ENCODE measurements at places on chromosomes 1 and 21. TPM values are rescaled to one million over a fixed set of nuclear protein-coding genes. Genes with fewer than 3 reads are reported as not detected.
A peak's percentile ranks its signal among the peaks of the same experiment; 100 is the strongest.

- DNase-seq: peak; percentile 28
Observed at GRCh38 chr1:221188458-221188857, 309.2 kb downstream of the HLX start.

DNA sequence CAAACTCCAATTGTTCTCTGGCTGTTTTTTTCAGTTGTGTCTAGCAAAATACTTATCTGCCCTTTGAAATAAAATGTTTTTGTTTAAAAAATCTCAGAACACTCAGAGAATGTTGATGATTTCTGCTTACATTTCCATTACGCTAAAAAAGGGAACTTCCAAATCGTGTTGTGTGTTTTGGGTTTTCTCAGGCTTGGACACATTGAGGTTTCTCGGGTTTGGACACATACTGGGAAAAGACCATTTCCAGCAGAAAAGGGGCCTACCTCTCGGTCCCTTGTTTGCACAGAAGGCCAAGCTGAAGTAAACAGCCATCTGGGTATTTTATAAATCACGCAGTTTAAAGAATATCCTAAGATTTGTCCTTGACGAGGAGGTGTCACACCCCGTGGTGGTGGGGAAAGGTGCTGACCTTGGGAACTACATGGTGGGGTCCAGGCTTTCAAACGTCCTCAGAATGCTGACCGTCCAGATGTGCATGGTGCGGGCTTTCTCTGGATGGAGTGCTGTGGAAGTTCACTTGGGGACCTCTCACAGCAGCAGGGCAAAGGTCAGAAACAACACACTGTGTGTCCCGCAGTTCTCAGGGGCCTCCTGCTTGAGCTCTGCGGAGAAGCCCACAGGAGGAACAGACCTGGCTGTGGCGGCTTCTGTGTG, 67.8 kb downstream of the SLC37A1 start:
- DNase-seq: no peak

DNA sequence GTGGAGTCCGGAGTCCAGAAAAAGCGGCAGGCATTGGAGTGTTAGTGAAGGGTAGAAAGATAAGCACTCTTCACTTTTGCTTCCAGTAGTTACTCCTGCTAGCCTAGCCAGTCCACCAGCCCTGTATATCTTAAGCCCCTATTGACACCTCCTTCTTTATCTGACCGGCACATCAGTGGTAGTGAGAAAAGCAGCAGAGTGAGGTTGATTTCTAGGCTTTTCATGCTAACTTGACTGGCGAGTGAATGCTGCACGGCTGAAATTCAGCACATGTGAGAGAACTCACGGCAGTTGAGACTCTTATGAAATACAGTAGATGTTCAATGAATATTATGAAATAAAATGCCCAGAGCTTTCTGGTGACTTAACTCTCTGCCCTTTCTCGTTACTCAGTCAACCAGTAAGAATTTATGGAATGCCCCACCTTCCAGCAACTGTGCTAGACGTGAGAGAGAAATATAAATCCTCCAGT, 128.2 kb downstream of the CACHD1 start:
- no peak for DNase-seq

DNA sequence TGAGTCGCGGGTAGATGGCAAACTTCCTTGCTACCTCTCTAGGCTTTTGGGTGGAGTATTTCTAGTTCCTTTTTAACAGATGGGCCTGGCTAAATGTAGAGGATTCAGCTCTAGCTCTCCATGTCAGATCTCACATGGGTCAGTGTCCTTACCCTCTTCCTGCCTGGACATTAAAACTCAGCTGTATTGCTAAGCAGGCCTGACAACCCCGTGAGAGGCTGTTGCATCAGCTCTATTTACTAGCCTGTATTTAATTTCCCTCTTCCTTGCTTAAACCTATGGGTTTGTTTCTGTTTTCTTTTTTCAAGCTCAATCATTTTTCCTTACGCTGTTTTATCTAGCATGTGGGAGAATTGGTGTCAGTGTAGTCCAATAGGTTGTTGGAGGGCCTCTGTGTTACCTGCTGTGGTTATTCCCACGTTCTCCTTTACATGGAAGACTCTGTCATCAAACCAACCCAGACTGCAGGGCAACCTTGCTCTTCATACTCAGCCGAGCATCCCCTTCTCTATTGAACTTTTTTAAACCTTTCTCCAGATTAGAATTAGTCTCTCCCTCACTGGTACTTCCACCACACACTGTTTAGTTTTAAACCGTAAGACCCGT, 79.5 kb upstream of the BACH1 start:
- DNase-seq: peak; percentile 29

Gene SFN
- total RNA-seq: not detected

GRCh38 chr1:199279067-199279466, 640.2 kb downstream of the PTPRC start:
- peak; percentile 83 for DNase-seq

GRCh38 chr1:201562659-201563405, 23.9 kb downstream of the NAV1 start:
- DNase-seq: peak; percentile 93

Gene SYCP1
- total RNA-seq: not detected

GRCh38 chr1:161731981-161732718, 10.8 kb downstream of the FCRLB start:
- no peak for DNase-seq

Gene BARHL2
- total RNA-seq: not detected

DNA sequence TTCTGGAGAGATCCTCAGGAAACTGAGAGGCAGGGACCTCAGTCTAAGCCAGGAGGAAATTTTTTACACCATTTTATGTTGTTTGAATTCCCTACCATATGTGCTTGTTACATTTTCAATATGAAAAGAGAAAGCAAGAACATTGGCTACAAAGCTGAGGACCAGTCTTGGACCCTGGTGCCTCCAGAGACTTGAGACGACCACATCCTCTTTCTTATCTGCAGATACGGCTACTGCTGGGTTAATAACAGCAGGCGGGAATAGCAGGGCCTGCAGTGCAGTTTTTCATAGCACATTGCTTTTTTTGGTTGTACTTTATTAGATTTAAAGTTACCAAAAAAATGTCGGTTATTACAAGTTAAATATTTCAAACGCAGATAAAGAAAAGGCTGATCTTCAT, 3.9 kb downstream of the KDM4A start:
- no peak for DNase-seq

GRCh38 chr21:34037009-34037795, 36.2 kb upstream of the MRPS6 start:
- peak; percentile 58 for DNase-seq

DNA sequence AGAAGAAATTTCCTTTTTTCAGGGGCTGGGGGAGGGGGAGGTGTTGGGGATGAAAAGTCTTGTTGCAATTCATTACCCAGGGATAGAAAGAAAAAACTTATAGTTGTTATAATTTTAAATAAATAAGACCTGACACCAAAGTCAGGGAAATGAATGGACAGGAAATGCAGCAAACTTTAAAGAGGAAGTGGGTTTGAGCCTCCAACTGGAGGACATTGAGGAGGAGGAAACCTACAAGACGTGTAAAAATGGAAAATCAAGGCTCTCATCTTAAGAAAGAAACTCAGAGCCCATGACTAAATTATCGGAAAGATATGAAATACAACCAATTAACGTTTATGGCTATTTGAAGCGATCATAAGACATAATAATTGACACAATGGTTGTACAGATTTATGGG, 54.4 kb downstream of the NIBAN1 start:
- DNase-seq: no peak

Gene ASCL5
- total RNA-seq: not detected

Gene WDR64
- not detected for total RNA-seq

Gene FPGT
- total RNA-seq: 7.7 TPM

DNA sequence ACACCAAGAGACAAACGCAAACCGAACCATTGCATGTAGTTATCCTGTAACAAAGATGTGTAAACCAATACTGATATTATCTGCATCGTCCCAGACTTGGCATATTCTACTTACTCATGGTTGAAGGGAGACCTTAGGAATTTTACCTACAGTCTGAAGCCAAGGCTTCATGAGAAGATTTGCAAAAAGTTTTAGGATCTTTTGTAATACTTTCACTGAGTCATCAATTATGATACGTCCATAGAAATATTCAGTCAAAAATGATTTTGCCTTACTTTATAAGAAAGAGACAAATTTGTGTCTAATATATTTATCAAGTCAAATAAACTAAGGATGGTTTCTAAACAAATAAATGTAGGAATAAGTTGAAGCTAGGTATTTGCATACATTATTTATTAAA, 1176.1 kb upstream of the ADGRL2 start:
- no peak for DNase-seq

DNA sequence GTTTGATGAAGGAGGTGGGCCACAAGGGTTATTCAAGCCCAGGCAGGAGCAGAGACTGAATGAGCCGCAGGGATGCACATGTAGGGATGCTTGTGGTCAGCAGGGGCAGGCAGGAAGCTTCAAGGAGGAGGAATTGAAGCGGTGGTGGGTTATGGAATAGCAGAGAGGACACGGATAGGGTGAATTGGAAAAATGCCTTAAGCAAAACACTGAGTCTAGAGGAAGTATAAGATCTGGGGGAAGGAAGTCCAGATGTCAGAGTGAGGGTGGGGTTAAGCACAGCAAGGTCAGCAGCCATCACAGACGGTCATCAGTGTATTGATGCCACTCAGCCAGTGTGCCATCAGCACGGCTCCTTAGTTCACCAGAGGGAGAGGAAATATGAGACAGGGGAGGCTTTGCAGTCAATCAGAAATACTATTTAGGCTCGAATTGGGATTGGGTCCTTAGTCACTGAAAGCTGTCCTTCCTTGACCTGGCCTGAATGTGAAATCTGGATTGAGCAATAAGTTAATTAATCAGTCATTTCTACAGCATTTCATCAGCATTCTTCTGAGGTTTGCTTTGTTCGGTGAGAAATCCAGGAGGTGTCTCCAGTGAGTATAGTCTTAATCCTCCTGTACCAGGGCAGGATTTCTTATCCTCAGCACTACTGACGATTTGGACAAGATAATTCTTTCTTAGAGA, 6.0 kb upstream of the LCE1F start:
- DNase-seq: peak; percentile 25

Gene HPDL
- total RNA-seq: 1.4 TPM

Gene USH2A
- total RNA-seq: under 0.01 TPM

DNA sequence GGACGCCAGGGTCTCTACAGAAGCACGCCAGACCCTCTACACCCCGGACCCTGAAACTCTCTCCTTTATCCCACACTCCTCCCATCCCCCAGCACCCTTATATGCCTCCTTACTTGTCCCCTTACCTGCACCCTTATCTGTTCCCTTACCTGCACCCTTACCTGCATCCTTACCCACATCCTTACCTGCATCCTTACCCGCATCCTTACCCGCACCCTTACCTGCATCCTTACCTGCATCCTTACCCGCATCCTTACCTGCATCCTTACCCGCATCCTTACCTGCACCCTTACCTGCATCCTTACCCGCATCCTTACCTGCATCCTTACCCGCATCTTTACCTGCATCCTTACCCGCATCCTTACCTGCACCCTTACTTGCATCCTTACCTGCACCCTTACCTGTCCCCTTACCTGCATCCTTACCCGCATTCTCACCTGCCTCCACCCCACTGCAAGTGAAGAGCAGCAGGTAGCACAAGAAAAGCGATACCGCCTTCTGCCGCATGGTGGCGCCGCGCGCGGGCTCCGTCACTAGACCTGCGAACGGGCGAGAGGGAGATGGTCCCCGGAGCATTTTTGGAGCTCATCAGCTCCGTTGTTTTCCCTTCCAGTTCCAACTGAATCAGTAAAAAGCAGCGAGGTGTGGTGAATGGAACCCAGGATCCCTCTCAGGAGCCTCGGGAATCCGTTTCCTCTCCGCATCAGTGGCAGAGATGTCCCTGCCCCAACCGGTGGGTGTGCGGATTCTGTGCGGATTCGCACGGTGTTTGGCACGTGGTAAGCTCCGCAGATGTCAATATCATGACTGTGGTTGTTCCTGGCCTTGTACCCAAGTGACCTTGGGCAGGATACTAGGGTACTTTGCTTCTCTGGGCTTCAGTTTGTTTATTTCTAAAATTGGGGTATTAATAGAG, 2.9 kb downstream of the IFI6 start:
- DNase-seq: peak; percentile 66

DNA sequence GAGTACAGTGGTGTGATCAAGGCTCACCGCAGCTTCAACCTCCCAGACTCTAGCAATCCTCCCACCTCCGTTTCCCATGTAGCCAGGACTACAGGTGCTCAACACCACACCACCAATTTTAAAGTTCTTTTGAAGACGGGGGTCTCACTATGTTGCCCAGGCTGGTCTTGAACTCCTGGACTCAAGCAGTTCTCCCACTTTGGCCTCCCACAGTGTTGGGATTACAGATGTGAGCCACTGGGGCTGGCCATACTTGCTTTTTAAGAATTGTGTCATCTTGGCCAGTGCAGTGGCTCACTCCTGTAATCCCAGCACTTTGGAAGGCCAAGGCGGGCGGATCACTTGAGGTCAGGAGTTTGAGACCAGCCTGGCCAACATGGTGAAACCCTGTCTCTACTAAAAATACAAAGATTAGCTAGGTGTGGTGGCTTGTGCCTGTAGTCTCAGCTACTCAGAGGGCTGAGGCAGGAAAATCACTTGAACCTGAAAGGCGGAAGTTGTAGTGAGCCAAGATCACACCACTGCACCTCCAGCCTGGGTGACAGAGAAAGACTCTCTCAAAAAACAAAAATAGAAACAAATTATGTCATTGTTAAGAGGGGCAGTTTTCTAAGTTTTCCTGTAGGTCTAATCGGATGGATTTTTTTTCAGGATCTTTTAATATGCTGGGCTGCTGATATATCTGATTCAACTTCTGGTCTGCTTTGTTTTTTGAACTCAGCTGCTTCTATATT, 18.7 kb downstream of the AK4 start:
- DNase-seq: no peak

Gene PEAR1
- total RNA-seq: 10.8 TPM

GRCh38 chr1:22912311-22912710, 60.4 kb downstream of the LACTBL1 start:
- DNase-seq: no peak

DNA sequence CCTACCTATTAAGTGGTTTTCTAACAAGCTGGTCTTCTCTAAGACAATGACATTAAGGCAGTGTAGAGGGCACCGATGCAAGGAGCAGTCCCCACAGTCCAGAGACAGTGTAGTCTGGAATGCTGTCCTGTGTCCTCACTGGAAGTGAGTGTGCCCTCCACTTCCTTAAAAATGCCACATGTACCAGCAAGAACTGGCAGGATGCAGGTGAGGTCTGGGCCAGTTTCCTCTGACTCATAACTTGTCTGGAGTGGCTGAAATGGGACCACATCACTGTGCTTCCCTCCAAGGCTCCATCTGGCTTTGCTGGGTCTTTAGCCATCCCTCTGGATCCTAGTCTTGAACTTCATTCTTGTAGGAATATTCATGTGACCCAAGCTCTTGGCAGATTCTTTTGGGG, 170.5 kb upstream of the KIAA0040 start:
- DNase-seq: no peak

Gene VSIG8
- not detected for total RNA-seq

DNA sequence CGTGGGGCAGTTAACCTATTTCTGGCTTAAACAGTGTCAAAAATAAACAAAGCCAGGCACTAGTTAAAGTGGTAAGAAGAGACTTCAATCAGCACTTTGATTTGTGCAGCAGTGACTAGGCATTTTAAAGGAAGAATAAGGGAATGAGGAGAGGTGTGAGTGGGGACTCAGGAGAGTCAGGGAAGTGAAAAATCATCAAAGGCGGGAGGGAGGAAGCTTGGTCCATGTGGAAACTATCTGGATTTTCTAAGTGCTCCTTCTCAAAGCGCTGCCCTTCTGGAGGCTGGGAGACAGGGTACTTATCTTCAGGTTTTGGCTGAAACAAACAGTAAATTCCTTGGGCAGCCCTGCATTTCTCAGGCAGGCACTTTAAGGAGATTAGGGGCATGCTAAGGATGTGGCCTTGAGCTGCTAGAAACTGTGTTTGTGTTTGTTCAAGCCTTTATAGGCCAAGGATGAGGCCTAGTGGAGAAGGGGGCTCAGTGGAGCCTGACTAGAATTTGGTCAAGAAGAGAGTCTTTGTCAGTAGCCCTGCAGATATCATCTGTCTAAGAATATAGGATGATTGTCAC, 486.5 kb downstream of the SIPA1L2 start:
- peak; percentile 14 for DNase-seq

GRCh38 chr1:20735581-20736111, 3.1 kb upstream of the SH2D5 start:
- DNase-seq: no peak

Data from fibroblast of the aortic adventitia (primary cell).